CD14-positive monocyte (primary cell): ENCODE measurements at places on chromosomes 4 and X. TPM values are rescaled to one million over a fixed set of nuclear protein-coding genes. Genes with fewer than 3 reads are reported as not detected.

- no peak for DNase-seq
Observed at GRCh38 chr4:133711817-133712216, 489.8 kb downstream of the PABPC4L start.

GRCh38 chr4:121977251-121978171, 25.7 kb upstream of the TRPC3 start:
- DNase-seq: no peak

DNA sequence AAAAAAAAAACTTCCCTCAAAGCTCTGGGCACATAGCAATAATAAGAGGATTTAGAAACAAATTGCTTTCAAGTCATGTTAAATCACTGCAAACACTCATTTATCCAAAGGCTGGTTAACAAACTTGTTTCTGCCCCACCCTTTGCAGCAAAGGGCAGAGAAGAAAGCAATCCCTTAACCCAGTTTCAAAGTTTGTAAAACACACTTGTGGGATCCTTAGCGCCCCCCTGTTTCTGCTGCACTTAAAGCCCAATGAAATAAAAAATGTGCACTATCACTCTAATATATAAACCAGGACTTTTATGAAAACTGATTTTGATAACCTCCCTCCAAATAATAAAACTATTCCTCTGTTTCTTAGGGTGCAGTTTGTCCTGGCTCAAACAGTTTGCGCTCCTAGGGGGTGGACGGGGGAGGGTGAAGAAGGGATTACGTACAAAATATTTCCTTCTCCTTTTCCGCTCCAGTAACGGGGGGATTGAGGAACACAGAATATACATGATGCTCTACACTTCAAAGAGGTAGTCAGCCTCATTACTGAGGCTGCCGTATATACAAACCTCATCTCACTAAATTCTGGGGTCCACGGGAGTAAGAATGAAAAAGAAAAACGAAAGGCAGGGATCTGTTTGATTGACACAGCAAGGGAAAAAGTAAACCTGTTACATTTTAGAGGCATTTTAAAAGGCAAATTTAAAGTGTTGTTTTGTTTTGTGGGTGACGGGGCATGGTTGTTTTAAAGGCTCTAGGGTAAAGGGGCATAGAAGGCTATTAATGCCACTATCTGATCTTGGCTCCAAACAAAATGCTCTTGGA, 3.1 kb upstream of the PCDH10 start:
- no peak for DNase-seq

GRCh38 chr4:171565130-171565788, 247.9 kb upstream of the GALNTL6 start:
- DNase-seq: no peak

DNA sequence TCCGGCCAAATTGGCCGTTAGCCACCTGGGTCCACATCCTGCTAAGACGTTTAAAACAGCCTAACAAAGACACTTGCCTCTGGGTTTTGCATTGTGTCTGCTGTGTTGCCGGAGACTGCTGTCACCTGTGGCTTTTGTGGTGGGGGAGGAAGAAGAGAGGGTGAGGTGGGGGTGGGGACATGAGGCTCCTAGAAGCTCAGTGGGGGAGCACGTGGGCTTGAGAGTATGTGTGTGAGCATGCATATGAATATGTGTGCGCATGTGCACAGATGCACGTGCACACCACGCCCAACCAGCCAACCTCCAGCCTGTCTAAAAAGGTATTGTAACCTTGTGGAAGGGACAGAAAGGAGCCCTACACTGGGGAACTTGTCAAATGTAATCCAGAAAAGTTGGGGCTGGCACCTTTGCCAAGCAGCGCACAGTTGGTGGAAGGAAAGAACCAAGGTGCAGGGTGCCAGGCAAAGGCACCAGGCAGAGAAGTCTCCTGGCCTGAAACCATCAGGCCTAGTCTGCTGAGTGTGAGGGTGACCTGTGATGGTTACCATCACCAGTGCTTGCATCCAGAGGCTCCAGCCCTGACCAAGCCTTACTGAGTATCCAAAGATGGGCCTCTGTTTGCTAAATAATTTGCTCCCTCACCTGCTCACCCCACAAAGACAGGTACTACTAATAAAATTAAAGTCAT, 10.1 kb upstream of the SASH3 start:
- DNase-seq: no peak

SRPK3 gene
- polyA plus RNA-seq: not detected
